ENCODE measurements at places on chromosomes 11 and 22.
A peak's percentile ranks its signal among the peaks of the same experiment; 100 is the strongest.

DNA sequence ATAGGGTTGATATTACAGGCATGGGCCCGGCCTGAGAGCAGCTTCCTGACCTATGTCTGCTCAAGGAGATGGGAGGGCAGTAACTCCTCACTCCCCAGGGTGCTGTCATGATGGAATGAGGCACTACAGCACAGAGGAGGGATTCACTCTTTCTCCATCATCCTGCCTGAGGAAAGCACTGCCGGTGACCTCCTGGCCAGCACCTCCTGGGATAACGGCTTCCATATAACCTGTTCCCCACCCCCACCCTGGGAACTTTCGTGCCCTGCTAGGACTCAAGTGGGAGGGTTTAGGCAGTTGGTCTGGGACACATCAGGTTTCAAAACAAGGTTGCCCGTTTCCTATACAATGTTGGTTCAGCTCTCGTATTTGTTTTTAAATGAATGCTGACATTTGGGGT is 42.7 kb upstream of the MN1 start:
- DNase-seq = no peak

- DNase-seq = no peak
These were observed 38.8 kb downstream of the SMCO4 start for GRCh38 chr11:93504110-93505095.

DNA sequence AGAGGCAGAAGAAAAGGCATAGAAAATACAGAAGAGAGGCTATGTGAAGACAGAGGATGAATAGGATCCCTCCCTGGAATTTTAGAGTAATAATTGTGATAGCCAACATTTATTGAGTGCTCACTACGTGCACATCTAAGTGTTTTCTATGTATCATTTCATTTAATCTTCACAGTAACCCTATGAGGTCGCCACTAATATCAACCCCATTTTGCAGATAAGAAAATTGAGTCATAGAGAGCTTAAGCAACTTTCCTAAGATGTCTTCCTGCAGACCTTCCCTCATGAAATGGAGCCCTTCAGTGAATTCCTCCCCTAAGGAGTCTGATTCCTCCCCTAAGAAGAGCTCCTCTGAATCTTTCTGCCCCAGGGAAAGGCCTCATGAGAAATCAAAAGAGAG is 38.1 kb downstream of the RRP8 start:
- no peak for DNase-seq

DNA sequence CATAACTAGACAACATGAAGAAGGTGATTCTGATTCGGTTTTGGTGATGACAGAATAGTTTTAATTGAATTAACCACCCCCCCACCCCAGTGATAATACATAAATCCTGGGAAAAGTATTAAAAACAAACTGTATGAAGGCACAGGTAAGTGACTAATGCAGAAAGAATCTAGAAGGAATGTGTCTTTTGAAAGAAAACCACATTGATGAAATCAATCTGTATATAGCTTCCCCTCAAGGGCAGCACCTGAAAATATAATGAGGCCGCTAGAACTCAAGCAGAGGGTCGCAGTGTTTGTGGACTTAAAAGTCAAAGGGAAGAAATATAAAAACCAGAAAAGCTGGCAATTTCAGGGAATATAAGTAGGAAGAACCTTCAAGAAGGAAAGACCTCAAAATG is 580.5 kb upstream of the CHORDC1 start:
- no peak for DNase-seq

DNA sequence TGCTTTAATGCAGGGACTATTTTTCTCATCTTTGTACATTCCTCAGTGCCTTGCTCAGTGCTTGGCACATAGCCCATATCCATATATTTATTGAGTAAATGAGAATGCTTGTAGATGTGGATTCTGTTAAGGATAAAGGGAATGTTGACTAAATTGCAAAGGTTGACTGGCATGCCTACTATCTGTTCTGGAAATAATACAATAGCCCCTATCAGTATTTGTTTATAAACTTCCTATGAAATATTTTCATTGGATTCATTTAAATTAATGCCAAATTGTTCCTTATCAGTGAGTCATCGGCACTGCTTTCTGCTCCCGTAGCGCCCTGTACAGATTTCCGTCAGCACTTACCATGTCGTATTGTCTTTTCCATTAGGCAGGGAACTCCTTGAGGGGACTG is 8.0 kb downstream of the RNF121 start:
- DNase-seq = peak; percentile 42

DNA sequence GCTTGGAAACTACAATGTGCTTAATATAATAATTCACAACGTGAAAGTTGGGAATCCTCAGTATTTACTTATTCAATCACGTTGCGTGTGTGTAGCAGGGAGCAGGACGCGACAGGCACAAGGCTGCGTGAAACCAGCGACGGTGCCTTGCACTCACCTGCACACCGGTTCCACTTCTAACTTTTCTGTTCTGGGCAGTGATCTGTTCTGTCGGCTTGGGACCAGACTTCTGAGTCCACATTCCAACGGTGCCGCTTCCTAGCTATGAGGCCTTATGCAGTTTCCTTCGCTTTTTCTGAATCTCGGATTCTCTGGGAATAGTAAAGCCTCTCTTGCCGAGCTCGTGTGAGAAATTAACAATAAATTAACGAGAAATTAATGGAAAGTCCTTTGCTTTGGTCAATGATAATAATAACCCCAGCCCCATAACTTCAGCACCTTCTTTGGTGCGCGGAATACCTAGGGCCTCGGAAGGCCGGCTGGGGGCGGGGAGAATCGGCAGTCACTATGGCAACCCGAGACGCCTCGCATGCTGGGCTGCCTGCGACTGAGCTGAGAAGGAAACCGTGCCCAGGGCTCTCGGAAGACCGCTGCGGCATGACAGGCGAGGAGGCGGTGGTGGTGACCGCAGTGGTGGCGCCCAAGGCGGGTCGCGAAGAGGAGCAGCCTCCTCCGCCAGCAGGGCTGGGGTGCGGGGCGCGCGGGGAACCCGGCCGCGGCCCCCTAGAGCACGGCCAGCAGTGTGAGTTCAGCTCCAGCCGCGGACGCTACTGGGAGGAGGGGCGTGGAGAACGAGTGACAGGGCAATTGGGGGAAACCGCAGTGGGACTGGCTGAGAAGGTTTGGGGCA is at the start of gene C11orf97:
Gene C11orf97, plus strand, starts transcription at position 530 of the 850 bp plus-strand sequence. Its CDS starts 68 bp downstream, at position 598.
- peak; percentile 34 for DNase-seq

GRCh38 chr11:17554487-17554886 is 7.4 kb downstream of the OTOG start:
- DNase-seq = no peak

GRCh38 chr11:11142430-11142829 is 210.6 kb downstream of the CSNK2A3 start:
- no peak for DNase-seq

DNA sequence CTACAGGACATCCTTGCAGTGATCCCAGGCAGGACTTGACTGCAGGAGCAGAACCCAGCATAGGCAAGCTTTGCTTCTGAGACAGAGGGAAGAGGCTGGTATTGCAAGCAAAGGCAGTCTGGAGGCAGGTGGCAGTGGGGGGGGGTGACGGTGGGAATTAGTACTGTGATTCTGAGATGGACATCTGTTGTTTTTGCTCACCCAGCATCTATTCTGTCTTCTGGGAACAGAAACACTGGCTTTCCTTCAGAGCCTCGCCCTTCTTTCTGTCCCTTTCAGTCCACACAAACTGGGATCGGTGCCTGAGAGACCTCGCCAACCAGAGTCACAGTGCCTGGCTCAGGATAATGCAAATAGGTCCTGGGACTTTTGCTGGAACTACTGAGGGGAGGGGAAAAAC is 31.2 kb upstream of the RASL10A start:
- no peak for DNase-seq

- DNase-seq = no peak
These were observed 169.9 kb downstream of the SHANK2 start for GRCh38 chr11:71082454-71082853.

DNA sequence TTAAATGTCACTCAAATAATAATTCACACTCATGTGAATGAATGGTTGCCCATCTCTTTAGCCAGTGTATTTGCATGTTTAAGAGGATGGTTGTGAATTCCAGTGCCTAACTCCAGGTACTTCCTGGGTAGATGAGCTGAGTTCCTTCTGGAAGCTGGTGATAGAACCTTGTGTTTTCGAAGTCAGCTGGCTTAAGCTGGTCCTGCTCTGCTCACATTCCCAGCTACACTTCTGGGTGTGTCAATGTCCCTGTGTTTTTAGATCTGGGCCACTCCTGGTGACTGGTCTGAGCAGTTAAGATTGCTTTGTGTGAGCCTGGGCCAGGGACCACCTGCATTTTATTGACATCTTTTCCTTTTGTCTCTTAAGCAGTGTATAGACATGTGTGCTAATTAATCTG is 10.6 kb downstream of the TEAD1 start:
- no peak for DNase-seq

- DNase-seq = no peak
These were observed 48.3 kb downstream of the KREMEN1 start for GRCh38 chr22:29121124-29121523.

DNA sequence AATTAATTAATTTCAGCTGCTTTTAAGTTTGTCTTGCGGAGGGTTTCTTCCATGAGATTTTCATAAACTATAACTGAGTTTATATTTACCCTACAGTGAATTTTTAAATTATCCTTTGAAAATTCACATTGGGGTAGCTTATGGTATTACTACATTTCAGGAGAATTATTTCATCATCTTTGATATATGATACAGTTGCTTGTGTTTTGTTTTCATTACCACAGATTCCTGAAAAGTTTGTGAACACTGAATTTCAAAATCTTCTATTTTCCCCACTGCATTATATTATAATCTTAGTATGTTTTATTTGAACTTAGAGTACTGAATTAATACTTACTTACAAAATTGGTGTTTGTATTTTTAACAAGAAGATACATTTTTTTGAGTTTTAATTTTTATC is 24.4 kb downstream of the METTL15 start:
- DNase-seq = peak; percentile 25

GRCh38 chr11:96358321-96358720 is 15.3 kb upstream of the MAML2 start:
- DNase-seq = no peak

GRCh38 chr22:50737728-50738648 is at the start of gene ACR:
Gene ACR (plus strand): TSS chr22:50738204. CDS start chr22:50738236, 32 bp downstream.
- DNase-seq = no peak

- no peak for DNase-seq
These were observed 2.5 kb downstream of the TSPO start for GRCh38 chr22:43153899-43154298.

- DNase-seq = no peak
These were observed 6.4 kb downstream of the LMO2 start for GRCh38 chr11:33885338-33886005.

DNA sequence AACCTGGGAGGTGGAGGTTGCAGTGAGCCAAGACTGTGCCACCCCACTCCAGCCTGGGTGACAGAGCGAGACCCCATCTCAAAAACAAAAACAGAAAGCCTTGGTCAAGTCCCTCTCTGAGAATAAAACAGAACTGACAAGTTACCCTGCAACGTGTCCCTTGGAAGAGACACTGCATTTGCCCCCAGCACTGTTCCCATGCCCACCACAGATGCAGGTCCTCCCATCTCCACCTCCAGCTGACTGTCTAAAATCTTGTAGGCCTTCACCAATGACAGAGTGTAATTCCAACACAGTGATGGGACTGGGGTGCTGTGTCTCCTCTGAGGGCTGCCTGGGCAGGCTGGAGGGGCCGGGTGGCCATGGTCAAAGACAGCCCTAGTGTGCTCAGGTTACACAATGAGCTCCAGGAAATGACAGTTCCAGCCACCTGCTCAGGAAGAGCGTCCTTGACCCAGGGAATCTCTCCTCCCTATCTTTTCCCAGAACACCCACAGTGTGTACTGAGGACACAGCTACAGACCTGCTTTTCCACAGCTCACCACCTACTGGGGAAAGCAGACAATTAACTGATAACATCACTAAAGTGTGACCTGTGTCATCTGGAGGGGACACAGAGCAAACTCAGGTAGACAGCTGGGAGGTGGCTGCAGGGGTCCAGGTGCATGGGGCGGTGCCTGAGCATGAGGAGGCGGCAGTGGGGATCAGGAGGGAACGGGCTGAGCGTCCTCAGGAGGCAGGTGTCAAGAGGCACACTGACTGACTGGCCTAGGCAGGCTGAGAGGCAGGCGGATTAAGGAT is 56.4 kb downstream of the ARFGAP3 start:
- DNase-seq = no peak

DNA sequence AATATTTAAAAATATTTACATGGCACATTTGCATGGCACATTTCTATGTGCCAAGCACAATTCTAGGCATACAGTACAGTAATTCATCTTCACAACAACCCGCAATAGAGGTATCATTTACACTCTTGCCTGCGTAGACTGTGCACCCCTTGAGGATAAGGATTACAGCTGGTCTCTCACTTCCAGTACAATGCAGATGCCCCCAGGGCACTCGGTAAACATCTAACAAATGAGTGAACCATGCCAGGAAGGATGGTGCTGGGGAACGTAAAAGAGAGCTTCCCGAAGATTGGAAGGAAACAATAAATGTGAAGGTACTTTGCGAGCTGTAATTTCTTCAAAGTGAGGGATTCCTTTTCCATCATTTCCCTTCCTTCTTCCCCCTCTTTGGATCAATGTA is 1.3 kb downstream of the PRPF19 start:
- no peak for DNase-seq
